H7 (cell line): ENCODE measurements at places on chromosomes 13 and 19.

DNA sequence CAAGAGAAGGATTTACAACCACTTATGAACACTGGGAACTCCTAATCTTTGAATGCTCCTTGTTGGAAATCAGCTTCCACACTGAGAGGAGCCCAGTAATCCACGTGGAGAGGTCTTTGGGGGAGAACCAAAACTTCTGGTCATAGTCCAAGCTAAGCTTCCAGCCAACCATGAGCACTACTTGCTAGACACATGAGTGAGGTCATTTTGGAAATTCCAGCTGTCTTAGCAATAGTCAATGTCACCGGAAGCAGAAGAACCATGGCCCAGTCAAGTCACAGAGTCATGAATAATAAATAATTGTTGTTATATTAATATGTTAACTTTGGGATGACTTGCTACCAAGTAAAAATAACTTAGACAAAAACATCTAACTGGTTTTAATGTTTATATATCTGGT is 324.9 kb upstream of the SGCG start:
- no peak for DNase-seq

- DNase-seq: peak; percentile 44
Observed at GRCh38 chr19:45668342-45668871, 386 bp downstream of the GIPR start.

- DNase-seq: no peak
Observed at GRCh38 chr13:96991072-96991471, 3.2 kb downstream of the OXGR1 start.

GRCh38 chr13:38204556-38204955 is 145.1 kb upstream of the UFM1 start:
- DNase-seq: no peak

GRCh38 chr13:111658145-111659100 is 338.0 kb downstream of the TEX29 start:
- DNase-seq: peak; percentile 87

- no peak for DNase-seq
Observed at GRCh38 chr13:80751854-80752253, 410.9 kb upstream of the SPRY2 start.

- DNase-seq: no peak
Observed at GRCh38 chr19:8608941-8609278, 1.6 kb downstream of the ADAMTS10 start.

DNA sequence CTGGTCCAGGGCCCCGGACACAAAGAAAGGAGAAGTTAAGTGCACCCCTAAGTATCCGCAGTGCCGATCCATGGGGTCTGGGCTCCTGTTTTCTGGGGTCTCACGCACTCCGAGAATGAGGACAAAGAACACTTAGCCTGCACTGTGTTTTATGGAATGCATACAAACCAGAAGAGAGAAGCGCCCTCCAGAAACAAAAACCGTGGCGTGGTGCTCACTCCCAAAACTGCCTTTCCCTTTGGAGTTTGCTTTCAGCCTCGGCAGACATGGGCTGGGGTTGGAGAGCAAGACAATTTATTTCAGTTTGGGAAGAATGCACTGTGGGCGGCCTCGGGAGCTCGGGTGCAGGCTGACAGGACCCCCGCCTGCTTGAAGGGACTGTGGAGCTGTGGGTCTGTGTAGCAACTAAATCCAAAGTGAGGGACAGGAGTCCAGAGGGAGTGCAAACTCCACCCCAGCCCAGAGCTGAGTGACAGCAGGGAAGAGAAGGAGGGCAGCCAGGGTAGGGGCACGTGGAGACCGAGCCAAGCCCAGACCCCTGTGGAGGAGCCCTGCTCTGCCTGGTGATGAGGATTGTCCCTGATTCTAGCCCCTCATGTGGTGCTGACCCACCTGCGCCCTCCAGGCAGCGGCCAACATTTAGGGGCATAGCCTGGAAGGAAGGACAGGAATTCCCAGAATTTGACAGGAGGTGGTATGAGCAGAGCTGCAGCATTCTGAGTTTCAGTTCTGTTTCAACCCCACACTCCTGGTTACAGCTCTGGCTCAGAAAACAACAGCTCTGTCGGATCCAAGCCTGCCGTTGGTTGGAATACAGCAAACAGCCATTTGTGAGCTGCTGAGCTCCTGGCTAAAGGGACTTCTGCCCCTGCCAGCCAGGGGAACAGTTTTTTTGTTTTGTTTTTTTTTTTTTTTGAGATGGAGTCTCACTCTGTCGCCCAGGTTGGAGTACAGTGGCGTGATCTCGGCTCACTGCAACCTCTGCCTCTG is 37.8 kb upstream of the POP4 start:
- DNase-seq: peak; percentile 59

GRCh38 chr13:109203587-109203986 is 574.2 kb downstream of the MYO16 start:
- no peak for DNase-seq

GRCh38 chr13:106507560-106508274 is 27.7 kb downstream of the EFNB2 start:
- DNase-seq: no peak

DNA sequence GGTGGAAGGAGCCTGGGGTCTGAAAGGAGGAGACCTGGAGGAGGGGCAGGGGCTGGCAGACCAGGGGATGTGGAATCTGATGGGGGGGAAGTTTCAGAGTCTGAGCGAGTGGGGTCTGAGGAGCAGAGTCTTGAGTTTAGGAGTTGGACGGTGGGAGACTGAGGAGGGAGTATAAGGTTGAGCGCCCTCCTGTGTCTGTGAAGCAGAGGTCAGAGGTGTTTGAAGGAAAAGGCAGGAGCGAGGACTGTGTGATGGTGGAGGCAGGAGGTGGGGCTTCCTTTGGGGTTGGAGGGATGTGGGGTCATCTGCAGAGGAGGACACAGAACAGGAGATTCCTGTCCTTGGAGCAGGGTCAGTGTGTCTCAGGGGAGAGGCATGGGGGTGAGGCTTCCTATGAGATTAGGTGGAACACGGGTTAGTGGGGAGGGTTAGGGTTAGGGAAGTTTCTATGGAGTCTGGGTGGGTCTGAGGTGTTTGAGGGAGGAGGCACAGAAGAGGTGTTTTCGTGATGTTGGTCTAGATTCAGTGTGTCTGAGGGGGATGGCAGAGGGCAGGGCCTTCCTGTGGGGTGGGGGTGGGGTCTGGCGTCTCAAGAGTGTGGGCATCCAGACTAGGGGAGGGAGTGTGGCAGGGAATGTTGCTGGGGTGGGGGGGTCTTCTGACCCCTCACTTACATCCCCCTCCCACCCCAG is 8.3 kb downstream of the RYR1 start:
- peak; percentile 91 for DNase-seq

DNA sequence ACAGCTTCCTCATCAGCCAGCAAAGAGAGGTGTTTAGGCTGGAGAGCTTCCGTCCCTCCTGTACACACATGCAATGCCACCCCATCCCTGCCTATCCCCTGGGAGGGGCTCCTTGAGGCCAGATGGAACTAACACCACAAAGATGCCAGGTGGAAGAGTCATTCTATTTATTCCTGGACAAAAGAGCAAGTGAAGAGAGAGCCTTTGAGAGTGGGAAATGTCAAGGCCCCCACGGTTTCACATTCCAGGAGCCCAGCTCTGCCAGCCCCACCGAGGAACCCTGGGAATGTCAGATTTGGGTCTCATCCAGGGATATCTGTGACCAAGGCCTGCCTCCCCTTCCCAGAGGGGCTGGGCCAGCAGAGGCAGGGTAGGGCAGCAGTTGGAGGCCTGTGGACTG is 30.8 kb upstream of the IGFL1 start:
- DNase-seq: no peak

- DNase-seq: no peak
Observed at GRCh38 chr19:33376941-33377557, 3.5 kb downstream of the CEBPG start.

GRCh38 chr19:47523473-47523872 is 8.6 kb upstream of the NAPA start:
- DNase-seq: peak; percentile 28
